Activated CD8-positive, alpha-beta T cell treated with anti-CD3 and anti-CD28 coated beads for 36 hours (primary cell): ENCODE measurements at places on chromosomes 3 and 15. TPM values are rescaled to one million over a fixed set of nuclear protein-coding genes. Genes with fewer than 3 reads are reported as not detected.

Gene DAPK2
- 1.2 TPM for total RNA-seq

Gene BCHE
- total RNA-seq: not detected

Gene ABHD2
- 38.9 TPM for total RNA-seq

Gene RNU6-1
- total RNA-seq: not detected

Gene THRB
- total RNA-seq: not detected

DNA sequence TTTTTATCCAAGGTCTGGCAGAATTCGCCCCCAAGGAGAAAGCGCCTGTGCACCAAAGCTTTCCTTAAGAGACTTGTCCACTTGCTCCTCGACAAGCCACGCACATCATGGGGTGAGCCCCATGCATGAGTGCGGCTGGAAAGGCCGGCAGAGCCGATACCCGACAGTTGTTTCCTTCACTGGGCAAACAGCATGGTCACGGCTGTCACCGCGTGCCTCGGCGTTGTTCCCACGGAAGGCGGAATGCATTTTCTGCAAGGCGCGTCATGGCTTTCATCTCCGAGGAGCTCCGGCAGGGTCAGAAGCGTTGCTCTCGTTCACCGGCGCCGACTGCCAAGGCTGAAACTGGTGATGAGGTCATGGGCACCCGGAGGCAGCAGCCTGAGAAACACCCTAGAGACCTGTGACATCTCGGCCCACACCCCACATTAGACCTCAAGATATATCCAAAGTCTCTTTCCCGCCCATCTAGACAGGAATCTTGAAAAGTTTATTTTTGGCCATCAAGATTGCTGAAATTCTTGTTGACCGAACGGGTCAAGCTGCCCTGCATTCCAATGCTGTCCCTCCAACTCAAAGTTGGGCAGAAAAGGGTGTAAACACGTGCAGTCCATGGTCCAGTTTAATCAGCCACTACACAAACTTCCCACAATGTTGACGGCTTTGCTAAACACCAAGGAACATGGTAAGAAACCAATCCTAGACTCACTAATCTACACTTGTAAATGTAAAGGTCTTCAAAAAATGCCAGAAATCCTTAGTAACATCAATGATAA lies 604 bp upstream of the TJP1 start:
- peaks cover 49% of the 10 kb centered on the region for H3K27me3 ChIP-seq
- no peak overlapping the region for H3K4me3 ChIP-seq
- peaks cover 18% of the 10 kb centered on the region for H3K4me1 ChIP-seq
- DNase-seq: peak; percentile 12

DNA sequence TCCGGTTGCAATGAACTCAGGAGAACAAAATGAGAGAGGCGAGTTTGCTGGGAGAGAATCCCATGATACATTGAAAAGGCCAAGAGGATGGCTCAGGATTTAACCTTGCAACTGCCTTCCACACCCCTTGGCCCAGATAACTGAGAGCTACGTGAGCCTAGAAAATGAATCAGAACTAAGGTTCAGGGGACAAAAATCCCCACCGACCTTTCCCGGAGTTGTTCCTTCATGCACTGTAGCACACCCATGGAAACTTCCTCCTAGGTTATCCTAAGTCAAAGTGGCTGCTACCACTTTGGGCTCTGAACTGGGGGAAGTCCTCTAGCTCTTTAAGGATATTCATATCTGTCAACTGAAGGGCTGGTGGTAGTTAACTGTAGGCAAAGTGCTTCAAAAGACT lies 58.3 kb upstream of the SLC4A7 start:
- DNase-seq: no peak
- no peaks in the 10 kb centered on the region for H3K27me3 ChIP-seq
- no peaks in the 10 kb centered on the region for H3K36me3 ChIP-seq
- H3K4me3 ChIP-seq: no peak overlapping the region
- H3K4me1 ChIP-seq: peaks cover 3% of the 10 kb centered on the region
- H3K27ac ChIP-seq: no peak overlapping the region

DNA sequence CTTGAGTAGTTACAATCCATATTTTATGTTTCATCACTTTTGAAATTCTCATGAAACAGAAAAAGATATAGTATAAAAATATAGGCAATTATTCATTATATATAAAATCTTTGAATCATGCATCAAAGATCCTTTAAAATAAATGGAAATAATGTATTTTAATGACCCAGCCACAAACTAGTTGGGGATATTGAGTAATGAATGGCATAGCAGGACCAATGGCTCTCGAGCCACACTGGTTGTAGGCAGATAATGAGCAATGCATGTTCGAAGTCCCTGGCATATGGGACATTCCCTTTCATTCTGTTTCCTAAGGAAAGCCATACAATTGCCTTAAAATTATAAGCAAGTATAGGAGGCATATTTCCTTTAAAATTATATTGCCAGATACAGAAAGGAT lies 107.4 kb upstream of the IL12A start:
- H3K36me3 ChIP-seq: no peaks in the 10 kb centered on the region
- no peak for DNase-seq
- H3K4me3 ChIP-seq: no peak overlapping the region
- H3K27ac ChIP-seq: no peak overlapping the region

DNA sequence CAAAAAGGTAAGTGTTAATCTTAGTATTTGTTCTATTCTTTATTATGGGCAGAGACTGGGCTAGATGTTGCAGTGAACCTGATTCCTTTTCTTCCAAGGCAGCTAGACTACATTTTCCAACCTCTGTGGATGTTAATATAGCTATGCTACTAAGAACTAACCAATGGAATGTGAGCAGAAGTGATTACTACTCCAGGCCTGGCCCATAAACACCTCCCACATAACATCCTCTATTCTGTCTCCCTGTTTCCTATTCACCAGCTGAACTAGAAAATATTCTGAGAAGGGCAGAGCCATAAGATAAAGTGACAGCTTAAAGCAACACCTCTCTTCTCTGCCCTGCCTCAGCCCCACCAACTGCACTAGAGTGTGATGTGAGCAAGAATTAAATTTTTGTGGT lies 29.4 kb downstream of the CD200R1L start:
- no peaks in the 10 kb centered on the region for H3K27me3 ChIP-seq
- H3K27ac ChIP-seq: no peak overlapping the region
- no peak for DNase-seq
- H3K4me3 ChIP-seq: no peak overlapping the region

GRCh38 chr3:48661501-48662144 lies 1.1 kb downstream of the CELSR3 start:
- peak overlapping the region; percentile 33 for H3K4me3 ChIP-seq
- H3K27me3 ChIP-seq: peaks cover 23% of the 10 kb centered on the region
- peaks cover 15% of the 10 kb centered on the region for H3K36me3 ChIP-seq

GRCh38 chr3:195908694-195909581 lies 587 bp upstream of the TNK2 start:
- H3K27ac ChIP-seq: peak overlapping the region; percentile 99
- no peaks in the 10 kb centered on the region for H3K27me3 ChIP-seq
- peak overlapping the region; percentile 82 for H3K4me3 ChIP-seq
- DNase-seq: peak; percentile 34
- peaks cover 8% of the 10 kb centered on the region for H3K36me3 ChIP-seq

DNA sequence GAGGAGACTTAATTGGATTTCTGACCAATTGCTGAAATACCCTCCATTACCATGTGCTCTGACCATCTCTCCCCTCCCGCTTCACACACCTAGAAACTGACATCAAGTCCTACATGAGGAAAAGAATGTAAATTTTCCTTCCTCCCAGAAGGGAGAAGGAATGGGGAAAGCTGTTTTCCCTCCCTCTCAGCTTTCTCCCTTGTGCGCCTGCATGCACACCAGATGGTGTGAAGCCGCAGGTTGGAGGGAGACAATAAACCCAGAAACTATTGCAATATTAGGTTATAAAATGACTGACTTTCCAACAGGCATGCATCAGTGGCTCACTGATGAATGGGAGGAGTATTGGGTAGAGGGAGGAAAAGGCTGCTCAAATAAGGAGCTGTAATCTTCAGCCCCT lies 50.9 kb downstream of the MB21D2 start:
- no peak for DNase-seq
- H3K27ac ChIP-seq: no peak overlapping the region
- H3K27me3 ChIP-seq: no peaks in the 10 kb centered on the region
- H3K4me3 ChIP-seq: no peak overlapping the region
- H3K36me3 ChIP-seq: no peaks in the 10 kb centered on the region

- H3K27me3 ChIP-seq: no peaks in the 10 kb centered on the region
- peak; percentile 26 for DNase-seq
- peak overlapping the region; percentile 21 for H3K27ac ChIP-seq
- H3K4me1 ChIP-seq: peaks cover 34% of the 10 kb centered on the region
Measured at GRCh38 chr15:31317017-31317416, 9.6 kb upstream of the KLF13 start.

- no peaks in the 10 kb centered on the region for H3K36me3 ChIP-seq
- no peak for DNase-seq
- H3K27ac ChIP-seq: no peak overlapping the region
Measured at GRCh38 chr3:108404368-108404767, 106.0 kb downstream of the MYH15 start.

GRCh38 chr15:62994975-62995681 lies 47.4 kb upstream of the TPM1 start:
- no peak overlapping the region for H3K27ac ChIP-seq
- H3K27me3 ChIP-seq: peaks cover 17% of the 10 kb centered on the region
- H3K36me3 ChIP-seq: no peaks in the 10 kb centered on the region
- no peaks in the 10 kb centered on the region for H3K4me1 ChIP-seq
- no peak for DNase-seq
- H3K4me3 ChIP-seq: no peak overlapping the region

DNA sequence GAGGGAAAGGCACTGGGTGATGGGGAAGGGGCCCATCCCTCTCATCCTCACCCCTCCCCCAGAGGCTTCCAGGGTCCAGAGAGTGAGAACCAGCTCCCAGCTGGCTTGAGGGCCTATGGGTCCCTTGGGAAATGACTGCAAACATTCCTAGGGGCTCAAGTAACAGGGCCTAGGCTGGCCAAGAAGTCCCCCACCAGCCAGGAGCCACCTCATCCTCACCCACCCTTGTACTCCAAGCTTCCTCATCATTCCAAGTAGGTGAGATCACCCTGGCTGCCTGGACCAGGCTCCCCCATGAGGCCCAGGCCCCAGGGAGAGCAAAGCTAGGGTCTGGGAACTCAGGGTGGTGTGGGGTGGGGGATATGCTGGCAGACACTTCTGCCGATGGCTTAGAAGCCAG lies 14.8 kb downstream of the LOXL1 start:
- H3K36me3 ChIP-seq: no peaks in the 10 kb centered on the region
- no peak overlapping the region for H3K27ac ChIP-seq

DNA sequence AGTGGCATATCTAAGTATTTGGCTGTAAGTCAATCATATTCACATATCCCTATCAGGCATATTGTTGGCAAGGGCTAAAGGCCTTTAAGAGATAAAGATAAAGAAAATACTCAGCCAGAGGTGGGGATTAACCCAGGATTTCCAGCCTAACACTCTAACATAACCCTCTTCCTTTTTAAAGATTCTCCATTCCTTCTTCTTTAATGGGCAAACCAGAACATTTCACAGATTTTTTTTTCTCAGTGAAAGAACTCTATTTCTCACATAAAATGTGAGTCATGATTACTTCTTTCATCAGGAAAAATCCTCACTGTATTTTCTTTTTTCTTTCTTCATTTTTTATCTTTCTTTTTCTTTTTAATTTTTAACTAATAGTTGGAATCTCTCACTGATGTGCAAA lies 200.4 kb downstream of the NR1D2 start:
- no peaks in the 10 kb centered on the region for H3K4me1 ChIP-seq
- no peaks in the 10 kb centered on the region for H3K27me3 ChIP-seq
- no peak for DNase-seq
- no peak overlapping the region for H3K4me3 ChIP-seq
- H3K27ac ChIP-seq: no peak overlapping the region

- H3K4me1 ChIP-seq: peaks cover 3% of the 10 kb centered on the region
- no peak overlapping the region for H3K4me3 ChIP-seq
- DNase-seq: no peak
- no peak overlapping the region for H3K27ac ChIP-seq
- H3K27me3 ChIP-seq: no peaks in the 10 kb centered on the region
Measured at GRCh38 chr3:177516158-177517011, 319.1 kb upstream of the TBL1XR1 start.

DNA sequence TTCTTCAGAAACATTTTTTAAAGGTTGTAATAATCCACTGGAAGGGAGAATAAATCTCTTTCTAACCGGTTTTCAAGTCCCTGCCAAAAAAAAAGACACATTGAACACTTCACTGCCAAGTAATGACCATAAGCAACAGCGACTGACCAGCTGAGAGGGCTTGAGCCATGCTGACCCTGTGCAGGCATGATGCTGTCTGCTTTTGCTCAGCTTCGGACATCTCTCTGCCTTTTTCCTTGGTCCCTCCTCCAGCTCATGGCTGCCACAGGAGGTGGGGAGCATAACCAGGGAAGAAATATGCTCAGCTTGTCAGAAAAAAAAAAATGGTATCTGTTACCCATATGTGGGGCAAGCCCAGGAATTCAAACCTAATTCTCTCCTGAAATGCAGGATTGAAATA lies 1.5 kb downstream of the IGSF10 start:
- peaks cover 8% of the 10 kb centered on the region for H3K27me3 ChIP-seq
- no peak overlapping the region for H3K27ac ChIP-seq
- no peaks in the 10 kb centered on the region for H3K36me3 ChIP-seq
- H3K4me1 ChIP-seq: peaks cover 2% of the 10 kb centered on the region
- H3K4me3 ChIP-seq: no peak overlapping the region
- DNase-seq: no peak

DNA sequence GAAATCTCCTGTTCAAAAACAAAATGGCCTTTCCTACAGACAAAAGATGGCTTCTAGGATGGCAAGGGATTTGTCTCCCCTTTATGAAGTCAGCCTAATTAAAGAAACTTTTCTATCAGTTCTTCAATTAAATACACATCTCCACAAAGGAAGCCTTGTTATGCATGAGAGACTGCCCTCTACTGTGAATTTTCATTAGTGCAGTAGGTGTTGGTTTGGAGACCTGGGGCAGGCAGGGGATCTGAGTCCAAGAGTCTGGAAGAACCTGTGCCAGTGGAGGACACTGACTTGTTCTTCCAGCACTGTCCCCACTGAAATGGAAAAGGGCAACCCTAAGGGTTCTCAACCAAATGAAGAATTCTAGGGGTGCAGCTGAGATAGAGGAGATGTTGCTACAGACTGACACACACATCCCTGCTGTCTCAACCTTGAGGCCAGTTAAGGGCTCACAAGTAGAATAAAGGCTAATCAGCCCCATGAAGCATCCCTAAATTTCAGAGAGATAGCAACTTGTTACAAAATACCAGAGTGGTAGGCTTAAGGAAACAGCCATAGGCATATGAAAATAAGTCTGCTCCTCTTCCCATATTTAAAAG lies 174.0 kb upstream of the PRICKLE2 start:
- no peaks in the 10 kb centered on the region for H3K36me3 ChIP-seq
- no peak overlapping the region for H3K4me3 ChIP-seq
- no peaks in the 10 kb centered on the region for H3K27me3 ChIP-seq

DNA sequence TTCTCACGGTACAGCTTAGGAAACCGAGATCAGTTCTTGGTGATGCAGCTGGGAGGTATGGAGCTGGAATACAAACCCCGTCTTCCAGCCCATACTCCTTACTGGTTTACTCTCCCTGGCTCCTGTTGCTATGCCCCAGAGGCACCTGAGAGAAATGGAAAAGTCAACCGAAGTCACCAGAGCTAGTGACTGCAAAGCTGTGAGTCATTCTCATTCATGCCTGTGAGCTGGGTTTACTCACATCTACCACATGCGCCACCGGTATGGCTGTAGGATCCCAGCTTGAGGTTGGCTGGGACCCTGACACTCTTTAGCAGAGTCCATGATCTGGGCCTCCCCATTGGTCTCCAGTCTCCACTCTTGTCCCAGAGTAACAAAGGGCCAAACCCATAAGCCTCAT lies 111.5 kb upstream of the ETV5 start:
- peaks cover 13% of the 10 kb centered on the region for H3K4me1 ChIP-seq
- H3K27ac ChIP-seq: no peak overlapping the region
- peak; percentile 15 for DNase-seq
- H3K27me3 ChIP-seq: peaks cover 8% of the 10 kb centered on the region
- no peak overlapping the region for H3K4me3 ChIP-seq
